ENCODE measurements at places on chromosomes 6 and 20. TPM values are rescaled to one million over a fixed set of nuclear protein-coding genes. Genes with fewer than 3 reads are reported as not detected.
A peak's percentile ranks its signal among the peaks of the same experiment; 100 is the strongest.

DNA sequence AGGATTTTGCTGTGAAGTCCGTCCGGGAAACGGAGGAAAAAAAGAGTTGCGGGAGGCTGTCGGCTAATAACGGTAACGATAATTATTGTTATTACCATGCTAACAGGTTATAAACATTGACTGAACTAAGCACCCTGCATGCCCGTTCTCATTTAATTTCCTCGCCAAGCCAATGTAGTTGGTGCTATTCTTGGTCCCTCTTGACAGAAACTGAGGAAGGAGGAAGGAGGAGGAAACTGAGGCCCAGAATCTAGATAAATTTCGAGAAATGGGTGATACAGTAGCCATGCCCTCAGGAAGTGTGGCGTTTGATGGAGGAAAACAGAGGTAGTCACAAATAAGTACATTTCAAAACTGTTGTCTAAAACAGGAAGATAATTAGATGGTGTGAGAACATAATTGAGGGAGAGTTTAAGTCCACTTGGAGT is 474 bp downstream of the TPX2 start:
- DNase-seq: no peak

- DNase-seq: no peak
These were observed 21.7 kb upstream of the TBC1D20 start for GRCh38 chr20:483815-484644.

DNA sequence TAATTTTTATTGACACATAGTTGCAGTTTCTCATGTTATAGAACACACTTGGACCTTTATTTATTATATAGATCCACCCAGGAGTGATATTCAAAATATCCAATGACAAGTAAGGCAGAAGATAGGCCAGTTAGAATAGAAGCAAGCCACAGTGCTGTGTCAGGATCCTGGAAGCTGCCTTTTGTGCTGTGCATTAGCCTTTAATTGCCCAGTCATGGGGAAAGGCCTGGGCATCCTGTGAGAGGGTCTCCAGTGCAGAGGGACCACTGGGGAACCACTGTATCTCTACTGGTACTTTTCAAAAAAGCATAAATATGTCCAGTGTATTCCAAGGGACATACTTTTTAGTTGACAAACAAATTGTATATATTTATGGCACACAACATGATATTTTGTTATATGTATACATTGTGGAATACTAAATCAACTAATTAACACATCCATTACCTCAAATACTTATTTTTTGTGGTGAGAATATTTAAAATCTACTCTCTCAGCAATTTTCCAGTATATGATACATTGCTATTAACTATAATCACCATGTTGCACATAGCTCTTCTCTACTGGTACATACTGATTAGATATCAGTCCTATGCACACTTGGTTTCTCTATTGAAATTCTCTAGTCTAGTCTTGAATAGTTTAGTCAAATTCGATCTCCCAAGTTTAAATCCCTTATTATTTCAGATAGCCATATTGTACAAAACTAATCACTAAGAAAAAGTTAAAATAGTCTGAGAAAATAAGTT is 59.5 kb downstream of the CDC40 start:
- DNase-seq: no peak

GRCh38 chr6:154386848-154387717 is 30.5 kb upstream of the IPCEF1 start:
- peak; percentile 93 for DNase-seq

GRCh38 chr6:166677941-166678340 is 50.9 kb upstream of the RPS6KA2 start:
- no peak for DNase-seq

GRCh38 chr20:50675671-50676376 is 15.5 kb downstream of the RIPOR3 start:
- peak; percentile 23 for DNase-seq

DNA sequence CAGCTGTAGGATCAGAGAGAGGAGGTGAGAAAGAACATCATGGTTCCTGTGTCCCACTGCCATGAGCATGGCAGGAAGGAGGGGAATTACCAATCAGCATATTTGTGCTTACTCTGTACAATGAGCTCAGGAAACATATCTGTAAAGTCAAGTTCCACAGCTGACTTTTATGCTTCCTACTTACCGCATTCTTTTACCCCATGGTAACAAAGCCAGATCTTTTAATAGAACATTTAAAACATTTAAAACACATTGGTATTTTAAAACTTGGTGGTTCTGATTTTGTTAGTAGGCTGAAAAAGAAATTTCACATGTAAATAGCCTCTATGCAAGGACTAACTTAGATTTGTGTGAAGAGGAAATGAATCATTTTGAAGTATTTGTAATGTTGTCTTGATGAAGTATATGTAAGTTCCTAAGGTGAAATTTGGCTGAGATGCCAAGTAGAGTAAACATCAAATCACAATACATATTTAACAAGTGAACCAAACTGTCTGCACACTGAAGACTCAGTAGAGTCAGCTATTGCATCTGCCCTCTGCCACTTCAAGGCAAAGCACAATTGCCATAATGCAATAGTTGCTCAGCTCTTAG is 114.7 kb downstream of the GJA10 start:
- DNase-seq: peak; percentile 87

GRCh38 chr20:51341581-51341980 is 200.9 kb downstream of the NFATC2 start:
- DNase-seq: peak; percentile 42

Gene C4B
- total RNA-seq: 43.9 TPM

DNA sequence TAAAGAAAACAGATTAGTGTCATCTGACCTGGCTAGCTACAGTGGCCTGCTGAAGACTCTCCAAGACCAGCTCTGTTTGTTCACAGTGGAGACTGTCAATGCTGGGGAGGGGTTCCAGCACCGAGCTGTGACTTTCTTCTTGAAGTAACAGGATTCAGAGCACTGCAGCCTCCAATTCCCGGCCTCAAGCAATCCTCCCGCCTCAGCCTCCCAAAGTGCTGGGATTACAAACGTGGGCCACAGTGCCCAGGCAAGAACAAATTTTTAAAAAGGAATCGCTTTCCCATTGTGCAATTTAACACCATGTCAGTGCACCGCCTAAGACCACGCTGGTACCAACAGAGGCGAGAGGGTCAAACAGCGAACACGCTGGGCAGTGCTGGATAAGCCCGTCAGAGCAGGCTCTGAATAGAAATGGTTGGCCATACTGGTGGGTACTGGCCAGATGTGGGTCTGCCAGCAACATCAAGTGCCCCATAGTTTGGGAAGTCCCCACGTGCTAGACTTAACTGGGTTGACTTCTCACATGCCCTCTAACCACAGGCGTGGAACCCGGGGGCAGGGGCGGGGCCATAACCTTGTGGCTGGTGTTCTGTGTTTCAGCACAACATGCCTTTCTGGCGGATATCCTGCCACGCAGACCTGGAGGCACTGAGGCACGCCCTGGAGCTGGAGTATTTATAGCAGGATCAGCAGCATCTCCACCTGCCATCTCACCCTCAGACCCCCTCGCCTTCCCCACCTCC is 168.9 kb downstream of the ZMYND8 start:
- DNase-seq: no peak

Gene ENPP5
- total RNA-seq: 2.5 TPM

DNA sequence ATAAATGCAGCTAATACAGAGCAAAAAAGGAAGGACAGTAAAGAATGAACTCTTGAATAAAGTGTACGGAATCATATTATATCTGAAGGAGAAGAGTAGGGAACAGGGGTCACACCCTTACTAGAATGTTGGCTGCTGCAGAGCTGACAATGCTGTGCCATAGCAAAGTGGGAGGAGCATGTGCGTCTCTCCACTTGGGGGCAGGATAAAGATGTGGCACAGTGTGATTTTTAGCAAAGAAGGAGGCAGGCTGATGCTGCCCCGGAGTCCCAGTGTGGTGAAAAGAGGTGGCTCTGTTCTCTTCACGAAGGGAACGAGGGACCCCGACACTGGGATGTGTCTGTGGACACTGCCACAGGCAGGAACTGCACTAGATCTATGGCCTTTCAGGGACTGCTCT is 67.5 kb downstream of the INSM1 start:
- DNase-seq: no peak

DNA sequence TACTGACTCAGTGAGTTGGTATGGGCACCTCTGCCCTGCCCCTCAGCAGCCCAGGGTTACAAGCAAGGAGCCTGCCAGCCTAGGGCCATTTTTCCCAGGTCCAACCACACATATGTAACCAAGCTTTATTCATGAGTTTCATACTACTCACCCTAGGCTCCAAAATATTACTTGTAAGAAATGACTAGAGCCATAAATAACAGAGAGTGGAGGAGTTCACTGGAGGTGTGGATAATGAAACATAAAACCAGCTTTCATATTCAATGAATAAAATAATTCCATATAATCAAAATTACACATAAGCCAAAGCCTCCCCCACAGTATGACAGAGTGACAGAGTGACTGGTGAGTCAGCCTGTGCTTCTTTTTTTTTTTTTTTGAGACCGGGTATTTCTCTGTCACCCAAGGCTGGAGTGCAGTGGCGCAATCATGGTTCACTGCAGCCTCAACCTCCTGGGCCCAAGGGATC is 229.8 kb upstream of the SASH1 start:
- DNase-seq: no peak

Gene LY6G5C
- total RNA-seq: 0.51 TPM

GRCh38 chr20:63096681-63097335 is 90.0 kb upstream of the BHLHE23 start:
- no peak for DNase-seq

DNA sequence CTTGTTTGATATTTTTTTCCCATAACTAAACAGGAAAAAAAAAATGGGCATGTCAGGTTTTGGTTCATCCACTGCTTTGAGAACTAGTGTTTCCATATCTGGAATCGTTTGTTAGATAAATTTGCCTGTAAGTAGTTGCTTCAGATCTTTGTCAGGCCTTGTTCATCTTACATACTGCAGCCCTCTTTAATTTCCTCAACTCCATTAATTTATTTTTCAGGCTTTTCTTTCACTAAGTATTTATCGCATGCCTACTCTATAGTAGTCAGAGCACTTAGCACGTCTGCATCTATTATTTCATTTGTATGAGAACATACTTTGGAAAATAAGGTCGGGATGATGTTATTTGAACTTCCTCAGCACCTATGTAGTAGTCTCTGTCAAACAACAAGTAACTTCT is 80.9 kb downstream of the CAP2 start:
- no peak for DNase-seq

GRCh38 chr20:31485450-31486339 is 10.6 kb downstream of the REM1 start:
- DNase-seq: peak; percentile 75

Gene LKAAEAR1
- not detected for total RNA-seq

Gene TBXT
- total RNA-seq: not detected

Measured in fibroblast of lung (primary cell).